ENCODE measurements at places on chromosomes 3 and 15.
A peak's percentile ranks its signal among the peaks of the same experiment; 100 is the strongest.

DNA sequence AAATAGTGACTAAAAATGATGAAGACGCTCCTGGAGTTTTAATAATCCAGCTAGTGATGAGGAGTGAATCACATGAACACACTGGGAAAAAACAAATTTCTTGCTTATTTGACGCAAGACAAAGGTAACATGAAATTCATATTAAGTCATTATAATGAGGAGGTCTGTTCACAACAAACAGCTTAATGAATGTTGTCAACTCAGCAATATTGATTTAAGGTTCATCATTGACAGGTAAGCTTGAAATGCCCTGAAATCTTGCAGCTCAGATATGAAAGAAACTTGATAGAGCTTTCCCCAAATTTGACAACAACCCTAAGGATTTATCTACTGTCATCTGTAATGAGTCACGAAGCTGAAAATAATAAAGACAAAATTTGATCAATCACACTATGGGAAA lies 108.1 kb upstream of the SELENOK start:
- no peak for DNase-seq

- no peak for DNase-seq
These were observed 771.1 kb downstream of the NR2F2 start for GRCh38 chr15:97101572-97101971.

DNA sequence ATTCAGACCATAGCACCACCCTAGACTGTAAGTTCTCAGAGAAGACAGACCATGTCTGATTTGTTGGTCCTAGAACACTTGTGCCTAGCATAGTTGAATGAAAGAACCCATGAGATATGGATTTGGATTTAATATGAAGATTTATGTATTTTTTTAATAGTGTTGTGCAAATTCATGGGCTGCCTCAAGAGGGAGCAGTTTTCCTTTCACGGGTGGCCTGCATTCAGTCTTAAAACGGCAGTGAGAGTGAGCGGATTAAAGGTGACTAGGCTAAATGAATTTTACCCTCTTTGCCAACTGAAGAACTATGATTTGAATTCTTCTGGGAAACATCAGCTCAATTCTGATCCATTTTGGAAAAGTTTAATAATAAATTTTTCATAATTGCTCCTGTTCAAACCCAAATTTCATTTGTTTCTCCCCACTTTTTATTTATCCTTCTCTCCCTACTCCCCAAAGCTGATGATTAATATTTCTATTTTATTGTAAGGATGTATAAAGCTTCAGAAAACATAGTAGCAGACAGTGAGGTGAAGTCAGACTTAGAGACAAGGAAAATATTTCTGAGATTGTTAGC lies 67.3 kb downstream of the MORC1 start:
- DNase-seq = peak; percentile 28

GRCh38 chr15:68391121-68391520 lies 40.8 kb downstream of the ITGA11 start:
- no peak for DNase-seq

- DNase-seq = peak; percentile 11
These were observed 61.6 kb upstream of the CD200R1L start for GRCh38 chr3:112908252-112908651.

- no peak for DNase-seq
These were observed 233.9 kb upstream of the GOLGA6L4 start for GRCh38 chr15:84001655-84002054.

DNA sequence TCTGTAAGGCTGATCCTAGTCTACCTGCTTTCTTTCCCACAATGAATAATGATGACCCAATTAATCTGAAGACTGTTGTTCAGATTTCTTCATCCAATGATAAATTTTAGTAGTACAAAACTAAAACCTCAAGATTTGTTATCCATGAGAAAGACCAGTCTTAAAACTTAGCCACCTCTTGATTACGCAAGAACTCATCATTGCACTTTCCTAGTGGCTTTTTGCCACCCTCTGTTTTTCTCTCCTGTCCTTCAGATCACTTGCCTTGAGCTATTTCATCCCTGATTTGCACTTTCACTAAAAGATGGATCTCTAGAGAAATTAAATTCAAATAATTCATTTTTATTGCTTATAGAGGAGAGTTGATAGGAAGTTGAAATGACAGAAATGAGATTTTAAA lies 142.7 kb upstream of the RBMS3 start:
- DNase-seq = no peak

DNA sequence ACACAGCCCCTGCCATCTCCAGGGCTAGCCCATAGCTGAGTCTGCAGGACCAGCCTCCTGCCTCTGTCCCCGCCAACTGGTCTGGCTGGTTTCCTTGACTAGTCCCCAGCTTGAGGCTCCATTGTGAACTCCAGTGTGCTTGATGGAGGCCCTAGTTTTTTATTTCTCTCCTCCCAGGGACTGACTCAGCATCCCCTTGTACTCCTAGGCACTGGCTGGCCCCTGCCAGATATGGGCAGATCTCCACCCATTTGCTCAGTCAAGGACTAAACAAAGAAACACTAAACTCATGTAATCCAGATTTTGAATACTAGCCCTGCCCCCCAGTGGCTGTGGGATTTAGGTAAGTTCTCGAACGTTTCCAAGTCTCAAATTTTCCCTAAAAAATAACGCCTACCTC lies 415.4 kb upstream of the RORA start:
- DNase-seq = no peak

DNA sequence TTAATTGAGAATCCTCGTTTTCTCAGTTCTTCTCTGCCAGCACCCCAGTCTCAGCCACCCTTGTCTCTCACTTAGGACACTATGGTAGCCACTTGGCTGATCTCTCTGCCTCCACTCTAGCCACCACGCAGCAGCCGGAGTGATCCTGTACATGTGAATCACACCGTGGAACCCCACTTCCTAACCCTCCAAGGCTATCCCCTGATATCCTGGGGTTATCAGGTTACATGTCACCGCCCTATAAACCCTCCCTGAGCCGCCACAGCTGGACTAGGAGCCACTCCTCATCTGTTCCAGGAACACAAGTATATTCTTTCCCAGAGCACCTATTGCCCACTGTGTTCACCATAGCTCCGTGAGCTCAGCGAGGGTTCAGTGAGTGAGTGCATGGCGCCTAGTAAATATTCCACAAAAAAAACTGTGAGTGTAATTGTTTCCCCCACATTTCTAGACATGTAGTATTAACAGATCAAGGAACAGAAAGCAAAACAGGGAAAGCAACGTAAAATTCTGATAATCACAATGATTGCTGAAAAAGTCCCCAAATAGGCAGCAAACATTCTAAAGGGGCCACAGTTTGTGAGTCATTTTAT lies 661 bp upstream of the PARP14 start:
- no peak for DNase-seq

DNA sequence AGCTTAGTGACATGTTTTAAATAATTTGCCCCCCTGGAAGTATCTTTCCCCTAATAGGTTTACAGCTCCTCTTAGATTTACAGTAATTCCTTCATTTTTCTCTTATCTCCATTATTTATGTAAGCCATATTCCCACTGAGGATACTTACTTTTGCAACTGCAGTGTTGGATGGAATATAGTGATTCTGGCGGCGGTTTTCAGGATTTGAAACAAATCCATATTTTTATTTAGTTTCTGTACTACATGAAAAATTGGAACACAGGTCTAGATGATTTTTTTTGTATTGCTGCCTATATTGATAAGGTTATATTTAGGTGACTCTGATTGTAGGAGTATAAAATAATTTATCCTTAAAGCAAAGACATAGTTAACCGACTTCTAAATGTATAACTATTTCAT lies 391.6 kb upstream of the SUCLG2 start:
- no peak for DNase-seq

Measured in CD4-positive, alpha-beta T cell treated with Interleukin-4 for 4 hours (primary cell).